Astrocyte (in vitro differentiated cells and primary cell): ENCODE measurements at places on chromosomes 6 and 20. TPM values are rescaled to one million over a fixed set of nuclear protein-coding genes. Genes with fewer than 3 reads are reported as not detected.

Gene MPIG6B
- total RNA-seq = not detected in 2 replicates

Gene SOBP
- total RNA-seq = 4.7 and 7.6 TPM in 2 replicates

Gene PKIB
- total RNA-seq = 64.1 and 74.6 TPM in 2 replicates

Gene FUCA2
- 58.7 and 64.0 TPM in 2 replicates for total RNA-seq

- H3K4me3 ChIP-seq = peak overlapping the region; percentile 71
- peak; percentile 76 for DNase-seq
- H3K27me3 ChIP-seq = no peaks in the 10 kb centered on the region
- no peaks in the 10 kb centered on the region for H3K36me3 ChIP-seq
- peaks cover 5% of the 10 kb centered on the region for H3K4me1 ChIP-seq
Measured at GRCh38 chr6:25992413-25993340, 30.1 kb downstream of the TRIM38 start.

Gene SNAI1
- 9.1 and 9.5 TPM in 2 replicates for total RNA-seq

DNA sequence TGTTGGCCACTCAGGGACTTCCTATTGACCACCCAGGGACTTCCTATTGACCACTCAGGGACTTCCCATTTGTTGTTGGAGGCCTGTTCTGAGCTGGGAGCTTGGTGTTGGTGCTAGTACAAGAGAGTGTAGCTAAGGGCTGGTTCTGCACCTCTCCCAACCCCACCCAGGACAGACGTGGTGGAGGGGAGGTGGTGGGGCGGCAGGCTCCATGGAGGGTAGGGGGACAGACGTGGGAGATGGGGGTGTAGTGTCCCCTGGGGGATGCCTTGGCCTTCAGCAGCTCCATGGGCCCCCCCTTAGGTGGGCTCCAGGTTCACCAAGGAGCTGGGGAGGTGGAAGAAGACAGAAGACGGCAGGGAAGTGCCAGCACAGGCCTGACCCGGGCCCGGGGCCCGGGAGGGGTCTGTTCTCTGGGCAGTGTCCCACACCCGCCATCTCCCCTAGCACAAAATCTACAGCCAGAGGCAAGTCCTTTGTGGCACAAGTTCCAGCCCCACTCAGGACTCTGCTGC lies 33.9 kb downstream of the CHRNA4 start:
- peaks cover 19% of the 10 kb centered on the region for H3K27me3 ChIP-seq
- no peaks in the 10 kb centered on the region for H3K36me3 ChIP-seq
- no peak for DNase-seq

GRCh38 chr6:90319044-90319443 lies 22.4 kb upstream of the BACH2 start:
- DNase-seq = peak; percentile 29
- no peak overlapping the region for H3K27ac ChIP-seq
- H3K27me3 ChIP-seq = peaks cover 3% of the 10 kb centered on the region
- no peak overlapping the region for H3K4me3 ChIP-seq

Gene LIN28B
- total RNA-seq = 24.1 and 29.0 TPM in 2 replicates

DNA sequence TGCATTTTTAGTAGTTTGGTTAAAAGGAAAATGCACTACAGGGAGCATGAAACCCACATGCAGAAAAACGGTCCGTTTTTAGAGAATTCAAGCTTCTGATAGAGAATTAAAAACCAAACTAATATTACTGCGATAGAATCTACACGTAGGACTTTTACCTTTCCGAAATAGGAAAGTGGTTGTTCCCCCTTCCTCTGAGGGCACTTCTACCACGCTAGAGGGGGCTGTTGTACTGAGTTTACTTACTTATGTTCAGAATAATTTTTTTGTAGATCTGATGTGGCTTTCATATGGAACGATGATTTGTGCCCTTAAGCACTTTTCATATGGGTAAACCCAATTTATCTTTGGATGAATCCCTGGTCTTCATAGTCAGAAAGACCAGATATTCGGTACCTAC lies 264.3 kb upstream of the PLN start:
- no peak overlapping the region for H3K27ac ChIP-seq
- H3K4me1 ChIP-seq = no peaks in the 10 kb centered on the region
- H3K4me3 ChIP-seq = no peak overlapping the region

- H3K4me3 ChIP-seq = no peak overlapping the region
- peaks cover 5% of the 10 kb centered on the region for H3K4me1 ChIP-seq
- H3K36me3 ChIP-seq = no peaks in the 10 kb centered on the region
- no peak for DNase-seq
- no peak overlapping the region for H3K27ac ChIP-seq
Measured at GRCh38 chr6:158938220-158938619, 61.8 kb downstream of the RSPH3 start.

Gene COL21A1
- 0.53 and 0.57 TPM in 2 replicates for total RNA-seq

GRCh38 chr6:169723991-169724493 lies 258 bp downstream of the PHF10 start:
- H3K36me3 ChIP-seq = no peaks in the 10 kb centered on the region
- peaks cover 30% of the 10 kb centered on the region for H3K4me1 ChIP-seq
- no peak overlapping the region for H3K4me3 ChIP-seq
- DNase-seq = no peak
- no peaks in the 10 kb centered on the region for H3K27me3 ChIP-seq

Gene HSP90AB1
- total RNA-seq = 859 and 914 TPM in 2 replicates

- H3K4me1 ChIP-seq = no peaks in the 10 kb centered on the region
- no peak for DNase-seq
- H3K36me3 ChIP-seq = no peaks in the 10 kb centered on the region
- H3K27ac ChIP-seq = no peak overlapping the region
- H3K27me3 ChIP-seq = no peaks in the 10 kb centered on the region
Measured at GRCh38 chr6:162481320-162481719, 246.2 kb downstream of the PRKN start.

DNA sequence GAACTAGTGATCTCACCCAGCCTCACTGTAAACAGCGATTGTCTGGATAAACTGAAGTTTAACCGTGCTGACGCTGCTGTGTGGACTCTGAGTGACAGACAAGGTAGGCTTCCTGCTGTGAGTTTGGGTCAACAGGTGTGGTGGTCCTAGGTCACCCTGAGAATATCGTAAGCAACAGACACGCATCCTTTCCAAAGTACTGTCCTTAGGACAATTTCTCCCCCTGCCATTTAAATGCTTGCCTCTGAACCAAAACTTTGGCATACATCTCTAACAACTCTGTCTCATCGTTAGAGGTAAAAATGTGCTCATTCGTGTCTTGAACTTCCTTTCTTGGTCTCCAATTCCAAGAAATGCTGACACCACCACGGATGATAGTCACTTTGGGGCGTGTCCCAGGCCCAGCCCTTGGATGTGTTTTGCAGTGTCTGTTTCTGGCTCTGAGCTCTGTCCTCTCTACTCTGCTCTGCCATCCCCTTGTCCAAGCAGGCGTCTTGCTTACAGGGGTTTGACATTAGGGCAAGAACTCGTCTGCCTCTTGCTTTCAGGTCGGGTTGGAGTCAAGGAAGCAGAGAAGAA lies 95.5 kb downstream of the EYA2 start:
- no peak overlapping the region for H3K4me3 ChIP-seq
- DNase-seq = no peak
- no peak overlapping the region for H3K27ac ChIP-seq
- H3K36me3 ChIP-seq = no peaks in the 10 kb centered on the region
- peaks cover 40% of the 10 kb centered on the region for H3K27me3 ChIP-seq
- H3K4me1 ChIP-seq = no peaks in the 10 kb centered on the region

GRCh38 chr6:64072686-64073085 lies 437.1 kb downstream of the PHF3 start:
- no peaks in the 10 kb centered on the region for H3K36me3 ChIP-seq
- DNase-seq = no peak
- no peak overlapping the region for H3K4me3 ChIP-seq
- no peaks in the 10 kb centered on the region for H3K4me1 ChIP-seq
- H3K27me3 ChIP-seq = no peaks in the 10 kb centered on the region

Gene RSPO4
- total RNA-seq = 0.34 and 0.99 TPM in 2 replicates

DNA sequence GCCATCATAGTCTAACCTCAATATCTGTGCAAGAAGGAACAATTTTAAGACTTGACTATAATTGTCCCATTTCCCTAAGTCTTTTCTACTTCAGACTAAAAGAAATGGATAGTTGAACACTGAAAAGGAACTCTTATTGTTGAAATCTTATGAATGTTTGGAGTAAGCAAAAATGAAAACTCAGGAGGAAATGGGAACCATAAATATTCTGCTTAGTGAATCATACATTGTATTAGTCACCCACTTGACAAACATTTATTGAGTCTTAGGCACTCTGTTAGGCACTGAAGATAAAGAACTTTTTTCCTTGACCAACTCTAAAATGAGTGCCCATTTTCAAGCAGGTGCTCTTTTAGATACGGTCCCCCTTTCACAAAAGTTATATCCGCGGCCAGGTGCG lies 8.7 kb downstream of the CCDC170 start:
- H3K27ac ChIP-seq = no peak overlapping the region
- peak; percentile 46 for DNase-seq
- H3K36me3 ChIP-seq = no peaks in the 10 kb centered on the region
- no peaks in the 10 kb centered on the region for H3K27me3 ChIP-seq

DNA sequence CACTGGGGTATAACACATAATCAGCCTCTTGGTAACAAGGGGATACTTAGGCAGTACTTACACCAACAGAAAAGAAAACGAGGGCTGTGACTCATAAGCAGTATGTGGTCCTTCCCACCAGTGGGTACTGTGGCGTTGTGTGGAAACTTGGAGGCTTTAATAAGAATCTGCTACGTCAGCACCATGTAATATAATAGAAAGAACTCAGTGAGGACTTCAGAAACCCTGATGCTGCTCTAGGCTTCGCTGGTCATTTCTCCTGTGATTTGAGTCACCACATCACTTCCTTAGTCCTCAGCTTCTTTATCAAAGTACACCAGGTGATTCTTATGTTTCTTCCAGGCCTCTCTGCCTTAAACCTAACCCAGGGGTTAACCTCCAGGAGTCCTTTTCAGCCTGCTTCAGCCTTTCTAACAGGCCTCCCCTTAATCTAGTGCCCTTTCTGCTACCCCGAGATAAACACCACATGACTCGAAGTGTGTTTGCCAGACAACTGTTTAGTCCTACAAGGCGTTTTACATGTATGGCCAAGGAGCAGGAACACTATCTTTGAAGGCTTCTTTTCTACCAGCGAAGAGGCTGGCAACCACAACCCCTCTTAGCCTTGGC lies 68.5 kb downstream of the FYN start:
- peak overlapping the region; percentile 92 for H3K27ac ChIP-seq
- H3K4me1 ChIP-seq = peaks cover 52% of the 10 kb centered on the region
- DNase-seq = peak; percentile 94

Gene SNAP25
- 3.9 and 5.2 TPM in 2 replicates for total RNA-seq

Gene HLA-DPA1
- 0.50 and 1.7 TPM in 2 replicates for total RNA-seq

DNA sequence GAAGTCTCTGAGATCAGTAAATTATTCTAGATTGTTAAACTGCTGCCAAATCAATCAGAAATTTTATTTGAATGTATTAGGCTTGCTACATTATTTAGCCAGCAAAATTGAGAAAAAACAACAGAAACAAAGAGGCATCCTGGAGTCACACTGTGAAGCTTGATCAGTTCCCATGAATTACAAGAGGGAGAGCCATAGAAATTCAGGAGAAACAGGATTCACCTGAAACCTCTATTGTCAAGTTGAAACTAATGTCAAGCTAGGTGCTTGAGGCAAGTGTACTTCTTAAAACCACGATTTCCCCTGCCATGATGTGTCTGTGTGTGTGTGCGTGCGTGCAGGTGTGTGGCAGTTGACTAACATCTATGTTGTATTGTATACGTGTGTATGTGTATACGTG lies 439.1 kb upstream of the NOX3 start:
- H3K4me3 ChIP-seq = no peak overlapping the region
- H3K4me1 ChIP-seq = no peaks in the 10 kb centered on the region
- no peak overlapping the region for H3K27ac ChIP-seq

- H3K4me3 ChIP-seq = no peak overlapping the region
- no peak for DNase-seq
- H3K36me3 ChIP-seq = no peaks in the 10 kb centered on the region
- H3K27ac ChIP-seq = no peak overlapping the region
- H3K27me3 ChIP-seq = no peaks in the 10 kb centered on the region
Measured at GRCh38 chr6:107555449-107555848, 65.5 kb downstream of the SOBP start.

DNA sequence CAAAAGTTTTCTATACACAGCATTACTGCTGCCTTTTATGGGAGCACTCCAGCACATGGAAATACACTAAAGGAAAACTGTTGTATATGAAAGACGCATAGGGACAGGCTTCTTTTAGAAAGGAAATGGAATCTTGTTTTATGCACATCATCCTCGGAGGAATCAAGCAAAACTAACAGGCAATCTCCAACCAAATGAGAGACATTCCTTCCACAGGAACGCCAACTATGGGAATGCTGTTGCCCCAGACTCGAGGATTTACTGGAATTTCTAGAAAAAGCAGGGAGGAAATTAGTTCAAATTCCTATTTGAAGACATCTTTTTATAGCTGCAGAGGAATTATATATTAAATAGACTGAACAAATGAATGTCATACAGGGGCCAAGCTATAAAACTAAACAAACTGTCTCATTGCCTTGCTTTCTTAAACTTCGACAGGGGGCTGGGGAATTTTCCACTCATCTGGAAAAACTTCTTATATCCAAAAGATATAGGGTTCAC lies 52.2 kb downstream of the LYRM4 start:
- no peaks in the 10 kb centered on the region for H3K27me3 ChIP-seq
- H3K4me1 ChIP-seq = peaks cover 13% of the 10 kb centered on the region
- no peaks in the 10 kb centered on the region for H3K36me3 ChIP-seq
- no peak for DNase-seq

DNA sequence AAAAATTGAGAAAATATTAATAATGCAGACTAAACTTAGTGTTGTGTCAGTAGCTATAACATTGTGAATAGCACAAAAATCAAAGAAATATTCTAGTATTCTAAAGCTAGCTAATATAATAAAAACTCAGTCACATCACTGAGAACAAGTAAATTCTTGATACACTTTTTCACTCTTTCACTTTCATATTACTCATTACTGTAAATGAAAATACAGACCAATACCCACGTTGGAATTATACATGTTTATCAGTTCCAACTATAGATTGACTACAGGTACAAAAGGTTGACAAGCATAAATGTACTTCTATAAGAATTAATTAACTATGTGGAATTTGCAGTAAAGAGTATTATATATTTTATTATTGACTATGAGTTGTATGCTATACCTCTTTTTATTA lies 1043.4 kb upstream of the FLRT3 start:
- H3K4me3 ChIP-seq = no peak overlapping the region
- no peaks in the 10 kb centered on the region for H3K27me3 ChIP-seq
- no peak for DNase-seq
- no peak overlapping the region for H3K27ac ChIP-seq
- H3K4me1 ChIP-seq = no peaks in the 10 kb centered on the region

Gene OR10C1
- not detected in 2 replicates for total RNA-seq

Gene LRRN4
- 1.0 and 1.1 TPM in 2 replicates for total RNA-seq

Gene VSTM2L
- total RNA-seq = 17.7 and 18.5 TPM in 2 replicates

DNA sequence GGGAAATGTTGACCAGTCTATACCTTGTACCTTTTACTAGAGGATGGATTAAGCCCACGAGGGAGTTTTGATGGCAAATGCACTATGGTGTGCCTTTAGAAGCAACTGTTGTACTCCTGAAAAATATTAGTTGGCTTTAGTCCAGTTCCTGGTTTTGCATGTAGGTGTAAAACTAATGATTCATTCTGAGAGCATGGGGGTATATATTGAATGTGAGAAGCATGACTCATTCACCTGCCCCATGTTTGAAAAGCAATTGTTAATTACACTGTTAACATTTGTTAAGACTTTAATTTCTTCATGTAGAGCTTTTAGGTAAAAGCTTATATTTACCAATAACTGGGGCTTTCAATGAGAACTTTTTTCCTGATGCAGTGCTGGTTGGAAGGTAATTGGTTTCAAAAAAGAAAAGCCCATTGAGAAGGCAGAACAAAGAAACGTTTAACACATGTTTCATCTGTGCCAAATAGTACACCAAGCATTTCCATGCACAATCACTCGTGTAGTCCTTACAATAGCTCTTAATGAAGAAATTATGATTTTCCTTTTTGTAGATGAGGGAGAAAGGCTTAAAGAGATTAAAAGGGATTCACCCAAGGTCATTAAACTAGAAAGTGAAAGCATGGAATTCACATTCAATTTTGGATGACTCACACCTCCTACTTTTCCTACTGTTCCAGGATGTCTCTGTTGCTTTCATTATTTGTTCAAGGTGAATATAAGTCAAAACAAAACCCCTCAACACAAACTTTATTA lies 134.1 kb downstream of the CCDC170 start:
- H3K27ac ChIP-seq = no peak overlapping the region
- DNase-seq = peak; percentile 9
